Renal pelvis (tissue), 12 donors: ENCODE measurements at places on chromosomes 6 and 20. TPM values are rescaled to one million over a fixed set of nuclear protein-coding genes. Genes with fewer than 3 reads are reported as not detected.

Gene ENPP1
- 26.1 TPM for polyA plus RNA-seq

Gene PPP1R16B
- polyA plus RNA-seq: 8.3 TPM

DNA sequence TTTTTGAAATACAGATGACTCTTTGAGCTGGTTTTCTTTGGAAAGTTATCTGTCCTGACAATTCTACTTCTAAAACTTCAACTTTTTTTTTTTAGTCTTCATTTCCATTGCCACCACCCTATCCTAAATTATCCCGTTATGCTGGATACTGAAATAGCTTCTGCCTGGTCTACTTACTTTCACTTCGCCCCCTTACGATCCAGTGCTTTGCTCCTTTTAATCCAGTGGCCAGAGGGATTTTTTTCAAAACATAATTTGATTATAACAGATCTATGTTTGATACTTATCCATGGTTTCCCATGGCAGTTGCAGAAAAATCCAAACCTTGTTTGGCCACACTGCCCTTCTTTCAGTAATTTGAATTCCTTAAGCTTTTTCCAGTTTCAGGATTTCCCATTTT is 27.4 kb downstream of the ASXL1 start:
- DNase-seq: no peak

DNA sequence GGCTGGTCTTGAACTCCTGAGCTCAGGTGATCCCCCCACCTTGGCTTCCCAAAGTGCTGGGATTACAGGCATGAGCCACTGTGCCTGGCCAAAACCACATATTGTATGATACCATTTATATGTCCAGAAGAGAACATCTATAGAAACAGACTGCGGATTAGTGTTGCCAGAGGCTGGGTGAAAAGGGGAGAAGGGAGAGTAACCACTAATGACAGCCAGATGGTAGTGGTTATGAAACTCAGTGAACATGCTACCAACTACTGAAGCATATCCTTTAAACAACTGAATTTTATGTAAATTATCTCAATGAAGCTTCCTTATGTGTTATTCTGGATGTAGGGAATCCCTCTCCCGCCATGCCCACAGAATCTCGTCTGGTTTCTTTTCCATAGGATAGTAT is 15.7 kb downstream of the SLC23A2 start:
- DNase-seq: no peak
